ENCODE measurements at places on chromosomes 2 and 18.

DNA sequence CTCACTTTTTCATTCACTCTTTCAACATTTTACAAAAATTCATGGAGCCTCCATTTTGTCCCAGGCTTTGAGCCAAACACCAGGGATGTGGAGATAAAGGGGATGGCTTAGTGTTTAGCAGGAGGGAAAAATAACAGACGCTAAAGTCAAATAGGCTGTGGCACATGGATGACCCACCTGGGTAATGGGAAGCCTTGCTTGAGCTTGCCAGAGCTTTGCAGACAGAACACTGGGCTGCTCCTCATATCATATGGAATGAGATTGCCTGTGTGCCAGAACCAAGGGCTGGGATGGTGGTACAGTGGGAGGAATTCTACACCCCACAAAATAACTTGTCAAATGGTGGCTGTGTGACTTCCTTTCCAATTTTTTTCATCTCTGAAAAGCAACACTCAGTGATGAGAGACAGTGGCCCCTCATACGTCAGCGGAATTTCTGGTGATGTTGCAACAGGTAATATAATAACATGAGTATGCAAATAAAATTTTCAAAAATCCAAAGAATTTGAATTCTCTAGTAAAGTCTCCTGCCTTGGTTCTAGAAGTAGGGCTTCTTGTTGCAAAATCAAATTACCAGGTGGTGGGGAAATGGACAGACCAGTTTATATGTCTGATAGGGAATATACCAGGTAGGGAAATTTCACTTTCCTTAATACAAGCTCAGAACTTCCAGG lies 252.9 kb downstream of the CLIP4 start:
- no peak for DNase-seq

GRCh38 chr2:57728691-57729090 lies 317.9 kb upstream of the VRK2 start:
- no peak for DNase-seq

GRCh38 chr2:230161184-230161583 lies 58.6 kb downstream of the SP110 start:
- DNase-seq: peak; percentile 17

- DNase-seq: no peak
Observed at GRCh38 chr18:63515801-63516200, 26.4 kb upstream of the SERPINB12 start.

- no peak for DNase-seq
Observed at GRCh38 chr2:197800091-197800490, 4.3 kb upstream of the PLCL1 start.

GRCh38 chr2:191302459-191303139 lies 57.4 kb downstream of the MYO1B start:
- no peak for DNase-seq

DNA sequence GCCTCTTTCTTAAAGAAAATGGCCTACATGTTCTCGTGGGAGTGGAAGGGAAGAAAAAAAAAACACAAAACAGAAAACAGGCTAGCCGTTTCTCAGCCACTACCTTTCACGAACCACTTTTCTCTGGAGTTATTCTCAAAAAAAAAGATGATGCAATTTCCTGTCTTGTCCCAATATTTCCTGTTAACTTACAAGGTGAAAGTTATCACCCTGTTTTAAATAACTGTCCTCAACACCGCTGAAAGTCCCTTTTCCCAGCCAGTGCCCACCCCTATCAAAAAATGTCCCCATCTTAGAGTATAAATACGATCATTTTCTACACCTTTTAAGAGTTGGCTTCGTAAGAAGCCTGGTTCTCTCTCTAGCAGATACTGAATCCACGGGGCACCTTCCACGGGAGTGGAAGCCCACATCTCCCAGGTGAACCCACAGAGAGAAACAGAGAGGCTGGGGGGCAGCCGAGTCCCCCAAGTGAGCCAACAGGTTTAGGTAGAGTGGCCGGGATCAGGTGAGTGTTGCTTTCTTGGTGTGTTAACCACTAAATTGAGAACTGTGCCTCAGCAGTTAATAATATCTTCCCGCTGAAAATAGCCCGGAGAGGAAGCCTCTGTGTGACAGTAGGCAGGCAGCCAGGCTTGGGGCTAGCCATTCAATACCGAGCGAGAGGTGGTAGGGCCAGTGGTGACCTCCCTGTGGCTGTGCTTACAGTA lies 15.9 kb downstream of the SMAD7 start:
- no peak for DNase-seq

DNA sequence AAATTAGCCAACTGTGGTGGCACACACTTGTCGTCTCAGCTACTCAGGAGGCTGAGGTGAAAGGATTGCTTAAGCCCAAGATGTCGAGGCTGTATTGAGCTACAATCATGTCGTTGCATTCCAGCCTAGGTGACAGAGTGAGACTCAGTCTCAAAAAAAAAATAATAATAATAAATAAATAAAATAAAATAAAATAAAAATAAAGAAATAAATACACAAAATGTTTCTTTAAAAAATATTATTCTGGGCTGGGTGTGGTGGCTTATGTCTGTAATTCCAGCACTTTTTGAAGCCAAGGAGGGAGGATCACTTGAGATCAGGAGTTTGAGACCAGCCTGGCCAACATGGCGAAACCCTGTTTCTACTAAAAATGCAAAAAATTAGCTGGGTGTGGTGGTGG lies 272.8 kb downstream of the AGPS start:
- DNase-seq: no peak

GRCh38 chr2:218405746-218406208 lies 6.1 kb downstream of the CTDSP1 start:
- DNase-seq: no peak

DNA sequence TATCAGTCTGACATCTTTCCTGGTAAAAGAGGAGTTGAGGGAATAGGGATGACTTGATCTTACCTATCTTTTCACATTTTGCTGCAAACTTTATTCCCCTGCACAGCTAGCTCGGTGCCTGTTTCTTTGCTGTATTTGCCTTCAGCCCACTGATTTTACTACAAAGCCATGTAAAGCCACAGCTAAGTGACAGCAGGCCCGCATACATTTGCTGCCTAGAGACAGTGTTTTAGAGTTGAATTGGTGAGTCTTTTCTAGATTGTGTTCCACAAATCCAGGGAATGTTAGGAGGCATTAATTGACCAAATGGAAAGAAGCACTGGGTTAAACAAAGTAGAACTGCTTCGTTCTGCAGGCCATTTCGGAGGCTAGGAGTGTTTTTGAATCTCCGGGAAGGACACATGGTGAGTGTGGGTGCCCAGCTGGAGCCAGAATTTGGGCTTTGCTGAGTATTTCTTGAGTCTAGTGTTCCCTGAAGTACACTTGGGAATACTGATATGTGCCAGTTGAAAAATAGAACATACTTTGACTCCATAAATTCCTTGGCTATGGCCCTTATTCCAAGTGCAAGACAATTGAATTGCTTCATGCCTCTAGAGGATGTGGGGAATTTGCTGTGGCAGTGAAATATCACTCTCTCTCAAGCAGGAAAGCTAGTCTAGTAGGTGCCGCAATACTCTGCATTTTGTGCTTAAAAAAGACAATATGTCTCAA lies 329.8 kb downstream of the PTPRM start:
- DNase-seq: no peak

DNA sequence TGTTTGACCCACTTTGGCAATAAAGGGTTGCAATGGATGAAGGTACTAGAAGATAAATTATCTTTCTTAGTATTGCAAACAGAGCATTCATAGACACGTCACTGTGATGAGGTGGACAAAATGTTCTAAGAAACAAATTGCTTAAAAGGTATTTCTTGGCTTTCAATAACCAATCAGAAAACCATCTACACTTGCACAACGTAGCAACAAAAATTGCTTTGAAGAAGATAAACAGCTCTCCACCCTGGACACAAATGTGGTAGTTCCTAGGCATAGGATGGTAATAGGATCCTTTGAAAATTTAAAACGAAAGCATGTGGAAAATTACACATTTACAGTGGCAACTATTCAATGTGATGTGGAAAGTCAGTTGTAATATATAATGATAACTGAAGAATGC lies 439.9 kb upstream of the ETAA1 start:
- DNase-seq: no peak

GRCh38 chr2:145601361-145601925 lies 1081.5 kb upstream of the ZEB2 start:
- DNase-seq: no peak
